HepG2 (cell line): ENCODE measurements at places on chromosomes 7 and 10.

- no peak for DNase-seq
Observed at GRCh38 chr7:22364900-22365299, 7.9 kb upstream of the RAPGEF5 start.

- peak; percentile 95 for DNase-seq
Observed at GRCh38 chr10:46028584-46029460, 1.6 kb downstream of the NCOA4 start.

DNA sequence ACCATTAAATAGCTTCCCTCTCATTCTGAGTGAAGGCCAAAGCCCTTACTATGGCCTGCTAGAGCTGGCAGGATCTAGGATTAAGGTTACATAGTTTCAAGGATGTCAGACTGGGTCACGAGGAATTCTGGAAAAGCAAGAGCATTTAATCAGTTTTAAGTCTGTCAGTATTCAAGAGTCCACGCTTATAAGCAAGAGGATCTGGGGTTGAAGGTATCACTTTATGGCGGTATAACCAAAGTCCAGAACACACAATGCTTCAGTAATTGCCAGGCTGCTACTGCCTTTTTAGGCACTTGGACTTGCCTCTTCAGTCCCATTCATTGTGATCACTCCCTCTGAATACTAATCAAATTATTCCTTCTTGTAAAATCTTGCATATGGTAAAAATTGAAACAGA is 101.0 kb downstream of the HBP1 start:
- no peak for DNase-seq

DNA sequence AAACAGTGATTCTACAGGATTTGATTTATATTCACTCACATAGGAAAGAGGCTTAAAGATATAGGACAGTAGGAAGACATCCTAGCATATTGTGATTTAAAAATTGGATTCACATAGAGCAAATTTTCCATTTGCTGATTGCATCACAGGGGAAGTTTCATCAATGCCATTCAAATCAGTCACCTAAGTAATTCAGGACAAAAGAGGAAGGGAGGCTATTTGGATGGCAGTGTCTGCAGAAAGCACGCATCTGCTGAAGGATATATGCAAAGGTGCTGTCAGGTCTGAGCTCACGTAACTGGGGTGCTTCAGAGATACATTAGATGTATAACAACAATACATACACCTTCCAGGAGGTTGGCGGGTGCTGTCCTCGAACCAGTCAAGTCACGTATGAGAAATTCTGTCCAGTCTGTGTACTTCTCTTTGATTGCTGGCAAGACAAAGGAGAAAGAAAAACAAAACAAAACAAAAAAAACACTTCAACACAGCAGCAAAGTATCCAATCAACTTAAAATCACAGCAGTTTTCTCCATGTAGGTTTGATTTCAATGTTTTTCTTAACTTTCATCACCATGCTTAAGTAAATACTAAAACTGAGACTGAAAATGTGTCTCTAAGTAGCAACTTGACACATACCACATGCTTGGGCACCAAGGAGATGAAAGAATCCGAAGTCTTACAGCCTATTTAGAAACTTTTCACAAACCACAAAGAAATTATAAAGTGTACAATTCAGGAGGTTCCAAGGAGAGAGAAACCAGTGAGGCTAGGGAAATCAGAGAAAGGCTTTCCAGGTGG is 125.1 kb downstream of the SFMBT2 start:
- no peak for DNase-seq

DNA sequence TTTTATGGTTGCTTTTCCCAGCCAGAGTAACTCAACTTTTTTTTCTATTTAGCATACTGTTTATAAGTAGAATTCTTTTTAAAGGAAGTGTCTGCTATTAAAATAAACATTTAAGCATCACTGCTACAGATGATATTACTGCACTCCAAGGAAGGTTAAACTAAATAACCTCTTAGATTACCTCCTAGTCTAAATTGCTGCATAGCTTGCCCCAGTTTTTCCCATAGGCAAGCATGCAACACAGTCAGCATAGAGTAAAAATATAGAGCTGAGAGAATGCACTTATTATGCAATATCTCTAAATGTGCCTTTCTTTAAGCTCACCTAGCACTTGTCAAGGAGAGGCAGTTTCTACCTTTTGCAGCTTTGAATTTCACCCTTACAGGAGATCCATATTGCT is 1392.4 kb upstream of the CELF2 start:
- no peak for DNase-seq

GRCh38 chr10:49103761-49104160 is 11.6 kb downstream of the VSTM4 start:
- no peak for DNase-seq

DNA sequence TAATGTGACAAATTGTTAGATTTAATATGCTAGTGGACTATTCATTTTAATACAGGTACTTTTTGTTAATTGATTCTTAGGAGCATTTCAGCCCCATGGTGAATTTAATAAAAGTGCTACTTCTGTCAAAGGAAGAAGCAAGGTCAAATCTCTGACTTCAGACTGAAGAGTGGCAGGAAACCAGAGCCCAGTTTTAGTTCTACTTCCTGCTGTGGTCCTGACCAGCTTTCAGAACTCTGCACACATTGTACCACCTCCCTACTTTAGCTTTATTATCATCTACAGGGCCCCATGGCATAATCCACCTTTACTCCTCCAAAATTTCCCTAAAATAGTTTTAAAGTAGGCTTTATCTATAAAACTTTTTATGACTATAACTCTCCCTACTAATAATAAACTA is 33.7 kb downstream of the CTTNBP2 start:
- DNase-seq: no peak

DNA sequence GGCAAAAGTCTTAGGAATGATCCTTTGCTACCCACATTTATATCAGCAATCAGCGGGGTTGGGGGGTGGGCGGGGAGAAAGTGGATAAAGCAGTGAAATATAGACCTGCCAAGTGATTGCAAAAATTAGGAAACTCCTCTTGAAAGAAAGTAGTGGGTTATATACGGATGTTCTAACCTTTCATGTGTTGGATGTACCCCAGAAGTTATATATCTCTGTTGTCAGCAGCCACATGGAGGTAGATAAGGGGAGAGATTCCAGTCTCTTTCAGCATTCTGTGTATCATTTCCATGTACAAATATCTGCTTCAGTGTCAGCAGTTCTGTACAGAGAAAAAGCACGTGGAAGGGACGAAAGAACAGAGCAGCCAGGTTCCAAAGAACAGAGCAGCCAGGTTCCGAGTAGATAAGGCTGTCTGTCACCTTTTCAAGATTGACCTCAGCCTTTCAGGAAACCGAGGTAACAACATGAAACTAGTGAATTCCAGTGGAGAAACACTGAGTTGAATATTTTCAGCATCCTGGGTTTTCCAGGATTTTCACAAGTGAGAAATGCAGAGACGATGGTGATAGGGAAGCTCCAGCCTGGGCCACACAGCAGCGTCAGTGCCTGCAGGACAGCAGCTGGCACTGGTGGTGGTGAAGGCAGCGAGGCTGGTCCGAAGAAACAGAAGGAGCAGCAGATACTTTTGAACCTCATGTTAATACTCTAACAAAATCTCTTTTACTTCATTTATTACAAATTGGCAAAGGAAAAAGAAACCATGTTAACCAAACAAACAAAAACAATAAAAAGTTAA is 212.3 kb downstream of the C7orf25 start:
- no peak for DNase-seq

DNA sequence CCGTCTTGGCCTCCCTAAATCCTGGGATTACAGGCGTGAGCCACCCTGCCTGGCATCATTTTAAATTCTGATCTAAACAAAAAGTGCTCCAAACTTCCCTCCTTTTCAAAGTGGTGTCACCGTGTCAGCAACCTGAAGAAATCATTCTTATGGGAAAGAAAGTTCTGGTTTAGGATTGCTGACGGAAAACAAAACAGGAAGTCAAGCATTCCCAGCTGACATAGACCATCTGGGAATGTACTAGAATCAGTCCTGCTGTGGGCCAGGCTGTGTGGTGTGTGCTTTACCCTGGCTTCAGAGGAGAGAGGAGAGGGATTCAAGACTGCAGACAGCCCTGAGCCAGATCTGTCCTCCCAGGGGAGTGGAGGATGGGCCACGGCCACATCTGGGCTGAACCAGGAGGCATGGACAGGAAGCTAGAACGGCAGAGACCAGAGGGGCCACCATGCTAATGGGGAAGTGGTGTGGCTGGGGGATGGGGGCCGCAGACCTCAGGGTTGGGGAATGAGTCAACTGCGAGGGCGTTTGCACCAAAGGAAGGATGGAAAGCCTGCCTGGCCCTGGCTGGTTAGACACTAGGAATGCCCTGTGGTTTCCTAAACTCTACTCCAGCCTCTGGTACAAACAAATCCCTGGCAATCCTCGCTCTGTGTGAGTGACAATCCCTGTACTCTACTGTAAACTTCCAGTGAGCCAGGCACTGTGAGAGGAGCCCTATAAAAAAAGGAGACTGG is 16.7 kb upstream of the CLIP2 start:
- DNase-seq: no peak

- no peak for DNase-seq
Observed at GRCh38 chr7:1981878-1982230, 250.9 kb downstream of the MAD1L1 start.

- DNase-seq: peak; percentile 69
Observed at GRCh38 chr7:1412322-1413261, 46.7 kb downstream of the MICALL2 start.

GRCh38 chr7:44280636-44280992 is 44.8 kb downstream of the CAMK2B start:
- DNase-seq: no peak

- peak; percentile 36 for DNase-seq
Observed at GRCh38 chr10:29131952-29132547, 156.8 kb upstream of the LYZL1 start.

- DNase-seq: no peak
Observed at GRCh38 chr10:43843321-43844101, 194.8 kb upstream of the ZNF32 start.

GRCh38 chr10:44859546-44860285 is 51.4 kb upstream of the TMEM72 start:
- DNase-seq: no peak

DNA sequence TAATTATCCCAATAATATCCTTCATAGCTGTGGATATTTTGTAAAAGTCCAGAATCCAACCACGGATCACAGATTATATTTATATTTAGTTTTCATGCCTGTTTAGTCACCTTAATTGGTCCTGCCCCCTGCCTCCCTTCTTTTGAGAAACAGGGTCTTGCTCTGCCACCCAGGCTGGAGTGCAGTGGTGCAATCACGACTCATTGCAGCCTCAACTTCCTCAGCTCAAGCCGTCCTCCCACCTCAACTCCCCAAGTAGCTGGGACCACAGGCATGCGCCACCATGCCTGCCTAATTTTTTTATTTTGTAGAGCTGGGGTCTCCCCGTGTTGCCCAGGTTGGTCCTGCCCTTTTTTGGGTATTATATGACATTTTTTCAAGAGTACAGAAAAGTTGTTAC is 129.4 kb downstream of the KAT6B start:
- DNase-seq: no peak

GRCh38 chr7:154874409-154875113 is 128.4 kb downstream of the PAXIP1 start:
- no peak for DNase-seq

- DNase-seq: no peak
Observed at GRCh38 chr10:69643779-69644657, 14.0 kb downstream of the FAM241B start.

DNA sequence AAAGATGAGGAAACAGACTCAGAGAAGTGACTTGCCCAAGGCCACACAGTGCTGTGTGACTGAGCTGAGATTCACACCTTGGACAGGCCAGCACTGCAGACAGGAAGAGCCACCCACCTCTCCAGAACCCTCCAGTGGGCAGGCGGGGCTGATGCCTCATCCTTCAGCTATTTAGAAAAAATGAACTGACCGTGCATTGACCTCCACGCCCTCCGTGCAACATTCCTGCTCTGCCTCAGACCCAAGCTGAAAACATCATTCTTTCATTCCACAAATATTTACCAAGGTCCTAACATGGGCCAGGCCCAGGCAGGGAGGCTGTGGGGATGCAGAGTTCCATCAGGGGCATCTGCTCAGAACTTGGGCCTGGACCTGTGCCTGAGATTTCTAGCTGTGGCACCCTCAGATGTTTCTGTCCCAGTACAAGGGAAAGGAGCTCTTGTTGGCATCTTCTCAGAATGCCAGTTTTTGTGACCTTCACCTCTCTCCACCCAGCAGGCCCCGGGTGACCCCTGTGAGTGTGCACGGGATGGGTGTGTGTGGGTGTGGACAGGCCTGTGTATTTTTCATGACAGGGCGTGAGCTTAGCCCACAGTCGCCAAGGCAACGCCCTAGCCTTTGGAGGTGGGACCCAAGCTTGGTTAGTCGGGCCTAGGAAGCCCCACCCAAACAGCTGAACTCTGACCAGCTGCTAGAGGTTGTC is 6.5 kb downstream of the VSIR start:
- peak; percentile 92 for DNase-seq

- no peak for DNase-seq
Observed at GRCh38 chr7:51249187-51249945, 67.2 kb downstream of the COBL start.

DNA sequence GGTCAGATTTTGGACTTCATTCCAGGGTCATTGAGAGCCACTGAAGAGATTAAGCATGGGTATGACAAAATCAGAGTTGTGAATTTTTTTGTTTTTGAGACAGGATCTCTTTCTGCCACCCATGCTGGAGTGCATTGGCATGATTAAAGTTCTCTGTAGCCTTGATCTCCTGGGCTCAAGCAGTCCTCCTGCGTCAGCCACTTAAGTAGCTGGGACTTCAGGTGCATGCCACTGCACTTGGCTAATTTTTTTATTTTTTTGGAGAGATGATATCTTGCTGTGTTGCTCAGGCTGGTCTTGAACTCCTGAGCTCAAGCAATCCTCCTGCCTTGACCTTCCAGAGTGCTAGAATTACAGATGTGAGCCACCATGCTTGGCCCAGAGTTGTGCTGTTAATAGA is 52.5 kb upstream of the GLCCI1 start:
- DNase-seq: no peak

DNA sequence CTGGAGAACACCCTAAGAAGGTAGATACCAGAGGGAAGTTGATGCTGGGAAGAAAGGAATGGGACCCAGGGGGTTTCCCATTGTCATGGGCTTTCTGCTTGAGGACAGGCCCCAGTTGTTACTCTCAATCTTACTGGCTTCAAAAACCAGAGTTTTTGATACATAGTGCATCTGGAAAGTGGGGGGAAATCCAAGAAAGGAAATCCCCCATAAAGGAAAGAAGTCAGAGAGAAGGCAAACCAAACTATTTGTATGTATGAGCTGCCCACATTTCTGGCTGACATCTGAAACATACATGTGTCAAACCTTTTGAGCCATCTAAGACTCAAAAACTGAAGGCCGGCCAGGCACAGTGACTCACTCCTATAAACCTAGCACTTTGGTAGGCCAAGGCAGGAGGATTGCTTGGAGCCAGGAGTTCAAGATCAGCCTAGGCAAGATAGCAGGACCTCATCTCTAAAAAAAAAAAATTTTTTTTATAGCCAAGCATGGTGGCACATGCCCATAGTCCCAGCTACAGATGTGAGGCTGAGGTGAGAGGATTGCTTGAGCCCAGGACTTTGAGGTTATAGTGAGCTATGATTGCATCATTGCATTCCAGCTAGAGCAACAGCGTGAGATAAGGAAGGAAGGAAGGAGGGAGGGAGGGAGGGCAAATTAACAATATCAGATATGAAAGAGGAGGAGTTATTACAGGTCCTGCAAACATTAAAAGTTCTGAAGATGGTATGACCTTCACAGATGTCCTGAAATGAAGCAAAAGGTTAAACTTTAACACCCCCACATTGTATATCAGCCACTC is 6.7 kb upstream of the COA1 start:
- DNase-seq: peak; percentile 41

GRCh38 chr10:103481974-103482531 is 3.0 kb upstream of the CALHM3 start:
- DNase-seq: peak; percentile 74

GRCh38 chr7:4249241-4249640 is 432.9 kb upstream of the FOXK1 start:
- no peak for DNase-seq

GRCh38 chr10:89556600-89556999 is 21.2 kb upstream of the SLC16A12 start:
- no peak for DNase-seq
